ENCODE measurements at places on chromosomes 11 and 22. TPM values are rescaled to one million over a fixed set of nuclear protein-coding genes. Genes with fewer than 3 reads are reported as not detected.

GRCh38 chr11:17813391-17814059, 78.9 kb downstream of the KCNC1 start:
- DNase-seq: peak; percentile 8

- DNase-seq: no peak
These were observed 134.9 kb downstream of the DBX1 start for GRCh38 chr11:20025332-20025840.

ANGPTL5 gene
- not detected for total RNA-seq

DNA sequence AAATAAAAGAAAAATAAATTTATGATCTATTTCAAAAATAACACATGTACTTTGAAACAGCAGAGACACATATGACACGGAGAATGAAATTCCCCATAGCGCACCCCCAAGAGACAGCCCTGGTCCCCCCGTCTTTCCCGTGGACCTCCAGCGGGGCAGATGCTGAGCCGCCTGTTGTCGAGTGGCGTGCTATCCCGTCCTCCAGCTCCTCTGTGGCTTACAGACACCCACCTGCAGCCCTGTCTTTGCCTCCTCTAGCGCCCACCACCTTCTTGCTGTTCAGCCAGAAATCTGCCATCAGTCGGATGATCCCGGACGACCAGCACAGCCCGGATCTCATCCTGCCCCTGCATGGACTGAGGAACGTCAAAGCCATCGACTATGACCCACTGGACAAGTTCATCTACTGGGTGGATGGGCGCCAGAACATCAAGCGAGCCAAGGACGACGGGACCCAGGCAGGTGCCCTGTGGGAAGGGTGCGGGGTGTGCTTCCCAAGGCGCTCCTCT, 44.4 kb upstream of the PPP6R3 start:
- DNase-seq: no peak

CHRDL2 gene
- not detected for total RNA-seq
